ENCODE measurements at places on chromosomes 3 and 15.

DNA sequence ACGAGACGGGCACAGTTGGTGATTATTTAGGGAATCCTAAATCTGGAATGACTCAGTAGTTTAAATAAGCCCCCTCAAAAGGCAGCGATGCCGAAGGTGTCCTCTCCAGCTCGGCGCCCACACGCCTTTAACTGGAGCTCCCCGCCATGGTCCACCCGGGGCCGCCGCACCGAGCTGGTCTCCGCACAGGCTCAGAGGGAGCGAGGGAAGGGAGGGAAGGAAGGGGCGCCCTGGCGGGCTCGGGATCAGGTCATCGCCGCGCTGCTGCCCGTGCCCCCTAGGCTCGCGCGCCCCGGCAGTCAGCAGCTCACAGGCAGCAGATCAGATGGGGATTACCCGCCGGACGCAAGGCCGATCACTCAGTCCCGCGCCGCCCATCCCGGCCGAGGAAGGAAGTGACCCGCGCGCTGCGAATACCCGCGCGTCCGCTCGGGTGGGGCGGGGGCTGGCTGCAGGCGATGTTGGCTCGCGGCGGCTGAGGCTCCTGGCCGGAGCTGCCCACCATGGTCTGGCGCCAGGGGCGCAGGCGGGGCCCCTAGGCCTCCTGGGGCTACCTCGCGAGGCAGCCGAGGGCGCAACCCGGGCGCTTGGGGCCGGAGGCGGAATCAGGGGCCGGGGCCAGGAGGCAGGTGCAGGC lies 318.0 kb downstream of the FGF12 start:
- H3K27ac ChIP-seq, result no peak overlapping the region
- peaks cover 43% of the 10 kb centered on the region for H3K27me3 ChIP-seq
- DNase-seq, result no peak

DNA sequence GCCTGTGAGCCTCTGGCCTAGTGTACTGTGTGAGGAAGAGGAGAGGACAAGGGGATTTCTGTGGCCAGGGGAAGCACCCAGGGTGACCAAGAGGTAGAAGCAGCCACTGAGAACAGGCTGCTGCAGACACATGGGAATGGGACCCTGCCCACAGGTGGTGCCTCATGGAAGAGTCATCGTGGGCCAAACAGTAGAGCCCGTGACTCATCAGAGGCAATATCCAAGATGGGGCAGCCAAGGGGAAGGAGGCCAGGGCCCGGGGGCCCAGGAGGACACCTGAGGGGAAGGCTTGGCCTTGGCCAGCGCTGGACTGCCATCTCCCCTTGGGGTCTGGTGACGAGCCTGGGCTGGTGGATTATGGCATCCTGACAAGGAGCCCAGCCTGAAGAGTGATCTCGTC lies 275.0 kb upstream of the LYSMD4 start:
- no peak overlapping the region for H3K27ac ChIP-seq
- H3K4me3 ChIP-seq, result no peak overlapping the region
- DNase-seq, result no peak
- H3K27me3 ChIP-seq, result no peaks in the 10 kb centered on the region
- no peaks in the 10 kb centered on the region for H3K36me3 ChIP-seq

- H3K4me1 ChIP-seq, result no peaks in the 10 kb centered on the region
- peak; percentile 31 for DNase-seq
- no peak overlapping the region for H3K4me3 ChIP-seq
- no peaks in the 10 kb centered on the region for H3K27me3 ChIP-seq
- no peaks in the 10 kb centered on the region for H3K36me3 ChIP-seq
Observed at GRCh38 chr3:98650971-98651779, 57.8 kb upstream of the CPOX start.

DNA sequence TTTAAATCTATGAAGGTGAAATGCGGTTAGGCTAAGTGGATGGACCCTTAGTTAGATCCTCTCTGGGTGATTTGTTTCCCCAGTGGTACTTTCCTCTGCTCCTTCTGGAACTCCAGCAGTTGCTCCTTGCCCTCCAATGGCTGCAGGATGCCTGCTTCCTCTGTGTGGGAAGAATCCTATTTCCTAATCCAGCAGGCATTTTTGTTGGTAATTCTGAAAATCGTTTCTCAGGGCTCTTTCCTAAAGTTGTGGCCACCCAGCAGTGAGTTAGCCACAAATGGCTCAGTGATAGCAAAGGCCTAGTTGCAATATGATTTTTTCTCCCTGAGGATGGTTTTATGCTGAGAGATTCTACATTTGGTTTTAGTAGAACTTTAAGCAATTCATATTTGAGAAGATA lies 332.3 kb upstream of the C2CD4B start:
- no peak overlapping the region for H3K4me3 ChIP-seq
- H3K27ac ChIP-seq, result no peak overlapping the region
- no peaks in the 10 kb centered on the region for H3K27me3 ChIP-seq
- no peak for DNase-seq
- no peaks in the 10 kb centered on the region for H3K4me1 ChIP-seq

- no peaks in the 10 kb centered on the region for H3K36me3 ChIP-seq
- no peaks in the 10 kb centered on the region for H3K27me3 ChIP-seq
- H3K27ac ChIP-seq, result no peak overlapping the region
- DNase-seq, result no peak
- no peaks in the 10 kb centered on the region for H3K4me1 ChIP-seq
- H3K4me3 ChIP-seq, result no peak overlapping the region
Observed at GRCh38 chr3:144363856-144364255, 392.2 kb downstream of the DIPK2A start.

DNA sequence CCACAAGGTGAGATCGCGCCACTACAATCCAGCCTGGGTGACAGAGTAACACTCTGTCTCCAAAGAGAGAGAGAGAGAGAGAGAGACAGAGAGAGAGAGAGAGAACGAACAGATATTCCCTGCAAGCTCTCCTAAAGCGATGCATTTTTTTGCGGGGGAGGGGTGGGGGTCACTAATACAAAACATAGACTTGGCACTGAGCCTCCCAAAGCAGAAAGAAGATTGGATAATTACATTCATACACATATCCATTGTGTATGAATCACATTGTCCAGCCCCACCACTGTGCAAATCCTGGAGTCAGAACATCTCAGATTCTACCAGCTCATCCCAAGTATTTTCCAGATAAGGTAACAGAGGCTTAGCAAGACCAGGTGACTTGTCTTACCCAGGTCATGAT lies 459.9 kb downstream of the MAGI1 start:
- H3K4me3 ChIP-seq, result no peak overlapping the region
- H3K4me1 ChIP-seq, result no peaks in the 10 kb centered on the region
- no peak overlapping the region for H3K27ac ChIP-seq
- DNase-seq, result no peak
- no peaks in the 10 kb centered on the region for H3K36me3 ChIP-seq

- no peak overlapping the region for H3K27ac ChIP-seq
- H3K4me1 ChIP-seq, result no peaks in the 10 kb centered on the region
- peaks cover 8% of the 10 kb centered on the region for H3K27me3 ChIP-seq
Observed at GRCh38 chr15:58114812-58115211, 23.4 kb upstream of the AQP9 start.

DNA sequence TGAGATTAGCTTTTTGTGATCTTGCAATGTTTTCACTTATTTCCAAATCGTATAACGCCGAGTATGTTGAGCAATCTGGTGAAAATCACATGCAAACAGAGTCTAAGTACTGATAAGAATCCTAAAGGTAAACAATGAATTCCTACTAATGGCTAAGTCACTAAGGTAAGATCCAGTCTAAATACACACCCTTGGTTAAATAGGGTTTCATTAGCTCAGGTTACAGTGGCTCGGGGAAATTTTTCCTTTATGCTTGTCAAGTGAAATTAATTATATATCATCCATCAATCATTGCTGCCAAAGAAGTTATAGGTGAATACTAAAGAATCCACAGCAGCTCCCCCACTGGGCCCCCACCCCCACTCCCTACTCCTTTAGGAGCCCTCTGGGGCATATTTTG lies 139.3 kb downstream of the SOX2 start:
- H3K27me3 ChIP-seq, result no peaks in the 10 kb centered on the region
- H3K27ac ChIP-seq, result no peak overlapping the region
- H3K36me3 ChIP-seq, result no peaks in the 10 kb centered on the region
- no peaks in the 10 kb centered on the region for H3K4me1 ChIP-seq
- DNase-seq, result peak; percentile 16

DNA sequence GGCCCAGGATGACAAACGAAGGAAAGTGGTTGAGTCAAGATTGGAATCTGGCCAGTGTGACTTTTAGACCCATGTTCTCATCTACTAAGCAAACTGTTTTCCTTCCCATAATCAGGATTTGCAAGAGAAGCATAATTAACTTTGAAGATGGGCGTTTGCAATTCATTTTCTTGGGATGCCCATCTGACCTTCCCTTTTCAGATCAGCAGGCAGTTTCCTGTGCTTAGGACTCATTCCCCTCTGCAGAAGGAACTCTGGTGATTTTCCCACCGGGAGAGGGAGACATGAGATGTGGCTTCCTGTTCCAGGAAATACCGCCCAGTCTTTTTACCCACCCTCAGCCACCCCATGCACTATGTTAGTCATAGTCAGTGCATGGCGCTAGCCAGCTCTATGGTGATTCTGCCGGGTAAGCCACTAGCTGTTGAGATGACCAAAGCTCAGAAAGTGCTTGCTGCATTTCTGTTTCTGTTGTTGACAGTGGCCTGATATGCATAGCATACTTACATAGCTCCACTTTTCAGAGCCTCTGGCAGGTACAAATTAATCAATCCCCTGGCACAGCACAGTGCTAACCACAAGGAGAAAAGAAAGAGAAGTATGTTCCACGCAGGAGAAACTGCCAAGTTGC lies 129.4 kb downstream of the VGLL4 start:
- no peaks in the 10 kb centered on the region for H3K27me3 ChIP-seq
- peak overlapping the region; percentile 65 for H3K27ac ChIP-seq
- H3K36me3 ChIP-seq, result no peaks in the 10 kb centered on the region
- no peak overlapping the region for H3K4me3 ChIP-seq
- peaks cover 29% of the 10 kb centered on the region for H3K4me1 ChIP-seq

GRCh38 chr3:19901918-19902317 lies 32.1 kb downstream of the EFHB start:
- no peak overlapping the region for H3K4me3 ChIP-seq
- H3K36me3 ChIP-seq, result no peaks in the 10 kb centered on the region
- no peak overlapping the region for H3K27ac ChIP-seq

DNA sequence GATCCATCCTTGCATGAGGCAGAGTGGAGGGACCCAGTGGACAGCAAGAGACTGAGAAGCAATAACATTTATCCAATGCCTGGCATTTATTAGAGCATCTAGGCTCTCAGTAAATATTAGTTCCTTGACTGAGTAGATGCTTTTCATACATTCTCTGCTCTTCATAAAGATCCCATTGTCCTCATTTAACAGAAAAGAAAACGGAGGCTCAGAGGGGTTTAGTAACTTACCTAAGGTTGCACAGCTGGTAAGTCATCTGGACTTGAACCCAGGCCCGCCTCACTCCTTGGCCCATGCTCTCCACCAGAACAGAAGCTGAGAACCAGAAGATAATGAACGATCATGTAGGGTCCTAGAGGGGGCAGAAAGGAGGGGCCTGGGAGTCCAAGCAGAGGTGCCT lies 52.2 kb upstream of the SEC22A start:
- no peak overlapping the region for H3K27ac ChIP-seq
- DNase-seq, result no peak
- no peaks in the 10 kb centered on the region for H3K27me3 ChIP-seq

DNA sequence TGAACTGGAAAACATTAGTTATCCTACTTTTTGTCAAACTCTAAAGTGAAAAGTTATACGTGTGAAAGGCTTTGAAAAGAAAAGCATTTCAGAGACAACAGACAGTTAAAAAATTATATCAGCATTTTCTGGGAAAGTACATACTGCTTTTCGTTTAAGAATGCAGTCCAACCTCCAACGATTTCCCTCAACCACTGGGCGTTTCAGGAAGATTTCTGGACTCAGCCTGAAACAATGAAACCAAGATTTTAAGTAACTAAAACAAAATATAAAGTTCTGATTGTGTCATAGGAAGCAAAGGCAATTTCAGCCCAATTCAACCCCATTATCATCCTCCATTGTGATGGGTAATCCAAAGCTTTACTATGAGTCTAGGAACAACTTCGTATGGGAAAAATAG lies 110.7 kb downstream of the PLD1 start:
- no peak overlapping the region for H3K27ac ChIP-seq
- peaks cover 16% of the 10 kb centered on the region for H3K36me3 ChIP-seq
- DNase-seq, result no peak
- H3K27me3 ChIP-seq, result no peaks in the 10 kb centered on the region
- no peak overlapping the region for H3K4me3 ChIP-seq
- H3K4me1 ChIP-seq, result no peaks in the 10 kb centered on the region

- no peak for DNase-seq
- no peaks in the 10 kb centered on the region for H3K4me1 ChIP-seq
- no peaks in the 10 kb centered on the region for H3K27me3 ChIP-seq
- H3K4me3 ChIP-seq, result no peak overlapping the region
- H3K36me3 ChIP-seq, result no peaks in the 10 kb centered on the region
Observed at GRCh38 chr3:140167600-140168281, 232.8 kb downstream of the CLSTN2 start.

GRCh38 chr3:129100274-129100673 lies 21.3 kb downstream of the RAB43 start:
- H3K4me3 ChIP-seq, result no peak overlapping the region
- H3K36me3 ChIP-seq, result no peaks in the 10 kb centered on the region
- DNase-seq, result no peak
- H3K27me3 ChIP-seq, result no peaks in the 10 kb centered on the region
- H3K4me1 ChIP-seq, result no peaks in the 10 kb centered on the region

GRCh38 chr15:78625606-78626280 lies 4.9 kb upstream of the CHRNA3 start:
- H3K27me3 ChIP-seq, result peaks cover 23% of the 10 kb centered on the region
- H3K27ac ChIP-seq, result no peak overlapping the region
- H3K36me3 ChIP-seq, result no peaks in the 10 kb centered on the region
- H3K4me3 ChIP-seq, result no peak overlapping the region
- DNase-seq, result no peak

- H3K4me1 ChIP-seq, result no peaks in the 10 kb centered on the region
- no peak for DNase-seq
- H3K36me3 ChIP-seq, result no peaks in the 10 kb centered on the region
- H3K27me3 ChIP-seq, result no peaks in the 10 kb centered on the region
- H3K27ac ChIP-seq, result no peak overlapping the region
Observed at GRCh38 chr3:39315420-39315819, 14.1 kb upstream of the CCR8 start.

DNA sequence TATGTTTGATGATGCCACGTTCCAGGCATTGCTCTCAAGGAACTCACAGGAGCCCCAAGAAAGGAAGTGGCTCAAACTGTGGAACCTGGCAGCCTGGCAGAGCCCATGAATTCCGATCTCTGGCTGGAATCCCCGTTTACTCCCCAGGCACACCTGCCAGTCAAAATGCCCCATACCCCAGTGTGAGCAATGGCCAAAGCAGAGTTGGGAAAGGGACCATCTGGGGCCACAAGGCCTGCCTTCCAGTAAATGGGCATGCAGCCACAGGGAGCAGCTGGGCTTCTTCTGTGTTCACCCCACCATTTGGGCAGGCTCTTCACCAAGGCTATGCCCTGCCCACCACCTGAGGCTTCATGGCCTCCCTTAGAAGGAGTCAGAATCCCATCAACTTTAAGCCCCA lies 257.0 kb upstream of the GOLGA6L4 start:
- H3K27me3 ChIP-seq, result no peaks in the 10 kb centered on the region
- DNase-seq, result no peak
- no peak overlapping the region for H3K4me3 ChIP-seq
- H3K27ac ChIP-seq, result no peak overlapping the region
- H3K4me1 ChIP-seq, result no peaks in the 10 kb centered on the region

- H3K4me3 ChIP-seq, result peak overlapping the region; percentile 72
- peaks cover 85% of the 10 kb centered on the region for H3K36me3 ChIP-seq
- peak overlapping the region; percentile 79 for H3K27ac ChIP-seq
- peaks cover 38% of the 10 kb centered on the region for H3K4me1 ChIP-seq
- no peak for DNase-seq
- no peaks in the 10 kb centered on the region for H3K27me3 ChIP-seq
Observed at GRCh38 chr3:51391566-51392354, 675 bp downstream of the RBM15B start.

GRCh38 chr3:10361375-10361774 lies 40.5 kb upstream of the SEC13 start:
- no peak for DNase-seq
- H3K4me3 ChIP-seq, result no peak overlapping the region
- no peaks in the 10 kb centered on the region for H3K36me3 ChIP-seq
- H3K27ac ChIP-seq, result no peak overlapping the region
- no peaks in the 10 kb centered on the region for H3K4me1 ChIP-seq

Measured in left lung (tissue), 14 donors.